ENCODE measurements at places on chromosomes 6 and 20.

DNA sequence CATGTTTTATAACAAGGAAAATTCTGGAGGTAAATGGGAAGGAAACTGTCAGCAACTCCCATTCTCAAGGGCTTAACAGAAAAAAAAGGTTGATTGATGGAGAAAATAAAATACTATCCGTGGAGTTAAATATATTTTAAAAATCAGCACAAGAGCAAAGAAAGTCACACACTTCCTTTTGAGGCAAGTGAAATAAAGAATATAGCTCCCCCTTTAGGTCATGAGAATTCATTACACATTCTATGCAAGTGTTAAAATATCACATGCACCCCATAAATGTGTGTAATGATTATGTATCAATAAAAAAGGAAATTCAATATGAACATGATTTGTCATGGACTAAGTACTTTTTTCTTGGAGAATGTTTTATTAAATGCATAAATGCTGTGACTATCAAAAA lies 349.2 kb downstream of the TPBG start:
- no peak for DNase-seq

- DNase-seq = peak; percentile 73
Observed at GRCh38 chr6:36724514-36725390, 27.1 kb downstream of the RAB44 start.

DNA sequence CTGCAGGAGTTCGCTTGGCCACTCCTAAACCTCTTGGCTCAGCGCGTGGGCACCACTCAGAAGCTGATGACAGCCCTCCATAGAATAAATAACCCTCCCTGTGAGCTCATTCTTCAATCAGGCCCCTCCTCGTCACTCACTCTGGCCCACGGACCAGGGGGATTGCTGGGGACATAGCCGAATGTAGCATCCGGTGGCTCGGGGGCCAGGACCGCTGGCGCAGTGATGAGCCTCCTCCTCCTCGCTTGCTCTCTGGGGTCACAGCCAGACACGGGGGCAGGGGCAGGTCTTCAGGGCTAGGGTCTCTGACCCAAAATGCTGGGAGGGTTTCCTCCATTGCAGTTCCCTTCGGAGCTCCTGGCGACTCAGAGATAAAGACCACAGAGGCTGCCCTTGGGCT lies 79.9 kb downstream of the TFAP2C start:
- DNase-seq = no peak

- no peak for DNase-seq
Observed at GRCh38 chr6:53042112-53042511, 23.1 kb upstream of the FBXO9 start.

GRCh38 chr6:31728767-31729514 lies at the start of gene DDAH2:
Gene DDAH2 (minus strand): TSS chr6:31729299. CDS start chr6:31729161, 138 bp downstream.
- no peak for DNase-seq

DNA sequence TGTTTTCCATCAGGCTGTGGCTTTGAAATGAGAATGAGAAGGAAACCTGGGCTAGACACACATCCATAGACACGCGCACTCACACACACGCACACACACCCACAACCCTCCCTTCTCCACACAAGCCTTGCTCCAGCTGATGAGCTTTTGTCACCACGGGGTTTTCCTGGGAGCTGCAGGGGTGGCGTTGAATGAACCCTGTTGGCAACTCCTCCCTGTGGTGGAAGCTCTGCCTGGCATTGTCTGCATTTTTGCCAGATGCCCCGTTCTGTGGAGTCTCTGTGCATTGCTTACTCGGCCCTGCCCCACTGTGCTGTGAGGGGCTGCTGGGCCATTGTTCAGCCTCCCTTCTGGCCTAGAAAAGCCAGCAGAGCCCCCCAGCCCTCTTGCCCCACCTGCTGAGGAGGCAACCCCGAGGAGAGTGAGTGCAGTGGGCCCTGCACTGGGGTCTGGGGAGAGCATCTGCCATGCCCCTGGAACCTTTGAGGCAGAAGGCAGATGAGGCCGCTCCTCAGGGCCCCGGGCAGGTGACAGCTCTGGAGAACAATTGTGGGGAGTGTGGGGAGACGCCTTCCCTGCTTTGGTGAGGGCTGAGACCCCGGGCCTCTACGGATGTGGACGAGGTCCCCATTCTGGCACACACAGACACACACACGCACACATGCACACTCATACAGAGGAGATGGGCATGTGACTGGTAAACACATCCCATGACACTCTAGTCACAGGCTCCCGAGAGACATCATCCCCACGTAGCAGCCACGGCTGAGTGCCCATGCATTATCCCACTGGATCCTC lies 9.9 kb downstream of the ADIG start:
- DNase-seq = no peak

DNA sequence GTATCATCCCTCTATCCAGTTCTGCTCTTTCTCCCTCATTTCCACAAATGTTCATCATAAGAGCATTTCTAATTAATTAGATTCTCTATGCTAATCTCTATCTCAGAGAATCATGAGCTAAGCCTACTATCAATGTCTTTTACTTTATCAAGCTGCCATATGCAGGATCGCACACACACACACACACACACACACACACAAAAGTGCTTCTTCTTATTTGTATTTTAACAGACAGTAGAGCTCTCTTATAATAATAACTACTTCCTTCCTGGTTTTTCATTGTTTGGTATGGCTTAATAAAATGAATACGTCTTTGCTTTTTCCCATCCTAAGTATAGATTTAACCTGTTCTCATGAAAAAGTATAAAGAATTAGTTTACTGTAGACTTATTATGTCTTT lies 170.2 kb downstream of the HAO1 start:
- no peak for DNase-seq

DNA sequence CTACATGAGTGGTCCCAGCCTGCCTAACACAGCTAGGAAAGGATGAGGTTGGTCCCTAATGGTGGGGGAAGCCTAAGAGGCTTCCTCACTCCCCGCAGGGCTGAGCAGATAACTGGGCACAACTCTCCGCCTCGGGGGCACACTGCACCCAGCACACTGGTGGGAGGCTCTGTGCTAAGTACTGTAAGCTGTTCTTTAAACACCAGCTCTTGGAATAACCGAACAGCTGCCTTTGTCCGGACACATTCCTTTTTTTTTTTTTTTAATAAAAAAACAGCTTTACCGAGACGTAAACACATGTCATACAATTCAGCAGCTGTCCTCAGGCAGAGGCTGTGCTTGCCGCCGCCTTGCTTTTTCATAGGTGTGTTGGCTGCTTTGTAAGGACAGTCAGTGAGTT lies 6.9 kb downstream of the PSMG4 start:
- no peak for DNase-seq

GRCh38 chr20:33169176-33169794 lies 1.3 kb downstream of the BPIFA2 start:
- DNase-seq = no peak

- no peak for DNase-seq
Observed at GRCh38 chr6:67870321-67870720, 764.8 kb upstream of the ADGRB3 start.

- no peak for DNase-seq
Observed at GRCh38 chr6:21598674-21599023, 5.1 kb downstream of the SOX4 start.

GRCh38 chr6:80316686-80317231 lies 210.3 kb downstream of the BCKDHB start:
- DNase-seq = no peak

DNA sequence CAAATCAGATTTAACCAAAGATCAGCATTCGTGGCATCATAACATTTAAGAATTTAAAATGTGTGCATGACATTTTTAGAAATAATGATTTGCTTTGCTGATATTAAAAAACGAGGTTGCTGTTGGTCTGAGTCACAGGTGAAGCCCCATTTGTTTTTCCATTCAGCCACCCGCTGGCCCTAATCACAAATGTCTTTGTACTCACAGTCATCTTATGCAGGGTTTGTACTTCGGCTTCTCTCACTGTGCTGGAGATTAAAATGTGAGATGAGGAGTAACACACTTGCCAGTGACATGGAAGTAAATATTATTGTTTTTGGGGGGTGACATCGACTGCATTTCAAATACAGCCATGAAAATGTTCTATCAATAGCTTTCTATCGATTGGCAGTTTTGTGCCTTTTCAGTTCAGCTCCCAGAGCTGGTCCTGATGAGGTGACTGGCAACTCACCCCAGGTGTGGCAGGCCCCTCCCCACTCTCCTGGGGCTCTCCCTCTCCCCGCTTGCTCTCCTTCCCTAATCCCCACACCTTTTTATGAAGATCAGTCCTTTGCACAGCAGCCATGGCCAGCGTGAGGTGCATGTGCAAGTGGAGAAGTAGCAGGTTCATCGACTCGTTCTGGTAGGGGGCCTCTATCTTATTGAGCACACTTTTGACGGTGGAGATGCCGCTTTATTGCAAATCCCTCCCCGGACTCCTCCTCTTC lies 58.8 kb upstream of the FUCA2 start:
- DNase-seq = no peak

DNA sequence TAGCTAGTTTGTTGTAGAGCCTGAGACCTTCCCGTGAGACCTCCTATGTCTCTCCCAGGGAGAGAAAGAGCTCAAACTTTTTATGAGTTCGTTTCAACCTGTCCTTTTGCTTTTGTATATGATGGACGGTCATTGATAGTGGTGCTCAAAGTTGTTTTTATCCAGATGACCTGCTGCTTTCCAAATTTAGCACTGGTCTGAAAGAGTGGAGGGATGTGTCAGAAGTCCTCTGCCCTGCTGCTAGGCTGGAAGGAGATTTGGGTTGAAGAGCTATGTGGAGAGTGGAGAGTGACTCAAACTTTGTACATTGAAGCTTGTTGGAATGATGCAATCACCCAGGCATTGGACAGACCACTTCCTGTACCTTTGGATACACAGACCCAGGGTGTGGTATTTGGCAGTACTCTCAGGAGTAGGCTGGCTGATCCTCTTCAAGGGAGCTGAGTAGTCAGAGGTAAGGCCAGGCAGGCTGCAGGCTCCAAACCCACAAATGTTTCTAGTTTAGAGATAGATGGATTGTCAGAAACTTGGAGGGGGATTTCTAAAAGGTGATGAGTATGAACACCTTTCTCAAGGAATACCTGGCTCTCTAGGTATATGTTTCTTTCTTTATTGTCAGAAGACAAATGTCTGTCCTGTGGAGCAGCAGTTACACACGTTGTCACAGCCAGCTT lies 49.4 kb upstream of the RREB1 start:
- no peak for DNase-seq

GRCh38 chr20:20331156-20331555 lies 36.7 kb upstream of the INSM1 start:
- DNase-seq = no peak

DNA sequence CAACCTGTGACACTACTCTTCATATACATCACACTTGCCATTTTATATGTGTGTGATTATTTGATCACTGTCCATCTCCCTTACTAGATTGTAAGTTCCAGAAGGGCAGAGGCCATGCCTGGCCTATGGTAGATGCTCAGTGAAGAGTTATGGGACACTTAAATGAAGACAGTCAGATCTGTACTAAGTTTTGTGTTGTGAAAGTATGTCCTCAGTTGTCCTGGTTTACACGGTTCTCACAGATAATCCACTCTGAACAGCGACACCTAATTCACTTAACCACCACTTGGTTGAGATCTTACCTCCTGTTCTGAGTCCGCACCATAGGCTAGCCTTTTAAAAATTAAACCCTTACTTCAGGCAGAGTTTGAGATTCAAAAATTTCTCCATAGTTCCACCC lies 434.1 kb upstream of the SOX4 start:
- DNase-seq = no peak
